Stimulated activated CD4-positive, alpha-beta T cell treated with anti-CD3 and anti-CD28 coated beads, Interleukin-1b, Interleukin-23, amount 100 ng/mL, for 24 hours (primary cell): ENCODE measurements at places on chromosomes 12 and 14.
A peak's percentile ranks its signal among the peaks of the same experiment; 100 is the strongest.

DNA sequence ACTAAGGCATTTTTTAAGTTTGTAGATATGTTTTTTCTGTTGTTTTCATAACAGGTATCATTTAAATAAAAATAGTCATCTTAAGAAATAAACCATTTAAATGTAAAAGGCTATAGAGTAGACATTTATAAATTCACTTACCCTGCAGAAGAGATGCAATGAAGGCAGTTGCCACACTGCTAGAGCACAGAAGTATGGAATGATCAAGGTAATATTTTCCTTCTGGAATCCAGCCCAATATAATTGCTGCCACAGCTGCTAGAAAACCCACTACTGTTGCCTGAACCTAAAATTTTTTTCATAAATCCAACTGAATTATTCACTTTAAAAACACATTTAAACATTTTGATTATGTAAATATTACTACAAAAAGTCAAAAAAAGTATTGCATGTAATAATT is 69.2 kb downstream of the SLC41A2 start:
- DNase-seq: no peak

DNA sequence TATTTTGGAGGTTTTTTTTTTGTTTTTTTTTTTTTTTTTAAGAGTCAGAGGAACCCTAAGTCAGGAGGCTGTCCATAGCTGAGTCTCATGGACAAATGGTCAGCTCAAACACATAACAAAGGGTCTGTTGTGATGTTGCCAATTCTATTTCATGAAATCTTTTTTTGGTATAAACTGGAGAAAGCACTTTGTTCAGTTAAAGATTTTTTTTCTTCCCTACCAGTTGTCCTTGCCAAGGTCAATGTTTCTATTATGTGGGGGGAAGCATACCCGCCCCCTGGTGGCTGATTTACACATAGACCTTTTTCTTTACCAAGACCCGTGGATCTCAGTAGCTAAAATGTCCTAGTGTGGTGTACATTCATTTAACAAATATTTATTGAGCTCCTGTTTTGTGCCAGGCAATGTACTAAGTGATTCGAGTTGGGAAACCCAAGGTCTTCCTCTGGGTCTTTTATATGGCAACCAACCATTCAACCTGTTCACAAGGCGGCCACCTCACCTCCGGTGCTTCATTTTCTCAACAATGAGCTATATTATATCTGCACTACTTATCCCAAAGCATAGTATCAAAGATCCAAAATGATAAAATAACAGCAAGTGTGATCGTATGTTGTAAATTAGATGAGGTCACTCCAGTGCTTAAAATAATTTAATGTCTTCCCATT is 214.5 kb downstream of the PAH start:
- peak; percentile 0 for DNase-seq

- DNase-seq: no peak
These were observed 226.8 kb upstream of the HMGA2 start for GRCh38 chr12:65597527-65597926.

DNA sequence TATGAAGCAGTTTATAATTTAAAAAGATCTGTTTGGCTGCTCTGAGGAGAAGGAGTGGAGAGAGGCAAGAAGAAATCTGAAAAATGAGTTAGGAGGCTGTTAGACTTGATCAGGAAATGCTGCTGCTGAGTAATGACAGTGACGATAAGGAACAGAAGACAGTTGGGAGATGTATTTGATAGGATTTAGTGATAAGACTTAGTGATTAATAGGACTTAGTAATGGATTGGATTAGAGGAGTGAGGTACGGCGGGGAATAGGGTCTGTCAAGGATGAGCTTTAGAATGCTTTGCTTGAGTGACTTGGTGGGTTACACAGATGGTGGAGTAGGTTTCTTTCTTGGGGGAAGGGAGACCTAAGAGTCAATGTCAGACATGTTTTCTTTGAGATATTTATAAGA is 31.7 kb downstream of the UNC79 start:
- DNase-seq: no peak

GRCh38 chr12:49604856-49605255 is 583 bp downstream of the FAM186B start:
- no peak for DNase-seq
